ENCODE measurements at places on chromosomes 3 and 15. TPM values are rescaled to one million over a fixed set of nuclear protein-coding genes. Genes with fewer than 3 reads are reported as not detected.

GRCh38 chr3:100106531-100107141 lies 7.7 kb downstream of the FILIP1L start:
- no peaks in the 10 kb centered on the region for H3K36me3 ChIP-seq
- no peak overlapping the region for H3K27ac ChIP-seq
- H3K4me1 ChIP-seq, result no peaks in the 10 kb centered on the region
- DNase-seq, result no peak
- H3K4me3 ChIP-seq, result no peak overlapping the region

GRCh38 chr15:56440214-56440770 lies 24.6 kb downstream of the MNS1 start:
- no peak for DNase-seq
- no peak overlapping the region for H3K4me3 ChIP-seq
- no peaks in the 10 kb centered on the region for H3K4me1 ChIP-seq
- H3K27me3 ChIP-seq, result no peaks in the 10 kb centered on the region
- H3K36me3 ChIP-seq, result no peaks in the 10 kb centered on the region

DNA sequence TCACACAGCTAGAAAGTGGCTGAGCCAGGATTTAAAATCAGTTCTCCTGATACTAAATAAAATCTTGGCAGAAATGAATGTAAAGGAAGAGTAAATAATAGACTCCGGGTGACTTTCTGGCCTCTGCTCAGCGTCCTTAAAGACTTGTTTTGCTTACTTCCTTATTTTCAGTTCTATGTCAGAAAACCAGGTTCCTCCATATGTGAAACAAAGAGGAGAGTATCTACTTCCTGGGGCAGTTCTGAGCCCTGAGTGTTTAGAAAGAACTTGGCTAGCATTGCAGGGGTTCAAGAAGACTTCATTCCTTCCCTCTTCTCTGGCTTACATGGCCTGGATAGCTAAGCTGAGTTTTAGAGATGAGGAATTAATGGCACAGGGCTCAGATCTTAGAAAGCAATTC lies 222.8 kb upstream of the TLE3 start:
- H3K27me3 ChIP-seq, result no peaks in the 10 kb centered on the region
- no peak overlapping the region for H3K4me3 ChIP-seq
- no peaks in the 10 kb centered on the region for H3K4me1 ChIP-seq
- DNase-seq, result no peak

GRCh38 chr3:111534701-111535100 lies 7.3 kb upstream of the CD96 start:
- H3K4me3 ChIP-seq, result no peak overlapping the region
- no peaks in the 10 kb centered on the region for H3K36me3 ChIP-seq
- no peak overlapping the region for H3K27ac ChIP-seq
- peaks cover 9% of the 10 kb centered on the region for H3K4me1 ChIP-seq

- H3K4me3 ChIP-seq, result no peak overlapping the region
- no peak overlapping the region for H3K27ac ChIP-seq
- no peaks in the 10 kb centered on the region for H3K4me1 ChIP-seq
- no peak for DNase-seq
Observed at GRCh38 chr3:107992976-107993684, 97.7 kb downstream of the CD47 start.

- no peak overlapping the region for H3K4me3 ChIP-seq
- DNase-seq, result no peak
- H3K27ac ChIP-seq, result no peak overlapping the region
- peaks cover 10% of the 10 kb centered on the region for H3K4me1 ChIP-seq
Observed at GRCh38 chr15:34607832-34608231, 24.4 kb upstream of the GOLGA8B start.

DNA sequence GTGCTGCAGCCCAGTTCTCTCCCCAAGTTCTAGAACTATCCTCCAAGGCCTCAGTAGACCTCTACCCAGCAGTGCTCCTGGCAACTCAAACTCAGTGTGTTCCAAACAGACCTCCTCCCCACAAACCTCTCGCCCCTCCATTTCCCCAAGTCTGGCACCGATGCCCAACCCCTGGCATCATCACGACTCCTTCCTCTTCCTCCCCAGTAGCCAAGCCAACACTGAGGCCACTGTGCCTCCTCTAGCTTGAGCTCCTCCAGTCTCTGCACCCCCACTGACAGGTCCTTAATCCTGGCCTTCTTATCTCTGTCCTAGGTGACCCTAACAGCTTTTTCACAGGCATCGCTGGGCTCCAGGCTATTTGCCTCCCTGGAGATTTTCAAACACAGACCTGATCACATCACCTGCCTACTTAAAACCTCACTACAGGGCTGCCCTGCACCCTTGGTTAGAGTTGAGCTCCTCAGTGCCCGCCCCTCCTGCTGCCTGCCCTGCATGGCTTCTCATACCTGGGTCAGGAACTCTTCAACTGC lies 6.8 kb downstream of the ARPIN start:
- H3K27ac ChIP-seq, result no peak overlapping the region
- DNase-seq, result no peak
- no peaks in the 10 kb centered on the region for H3K27me3 ChIP-seq
- H3K36me3 ChIP-seq, result no peaks in the 10 kb centered on the region
- H3K4me3 ChIP-seq, result no peak overlapping the region

DNA sequence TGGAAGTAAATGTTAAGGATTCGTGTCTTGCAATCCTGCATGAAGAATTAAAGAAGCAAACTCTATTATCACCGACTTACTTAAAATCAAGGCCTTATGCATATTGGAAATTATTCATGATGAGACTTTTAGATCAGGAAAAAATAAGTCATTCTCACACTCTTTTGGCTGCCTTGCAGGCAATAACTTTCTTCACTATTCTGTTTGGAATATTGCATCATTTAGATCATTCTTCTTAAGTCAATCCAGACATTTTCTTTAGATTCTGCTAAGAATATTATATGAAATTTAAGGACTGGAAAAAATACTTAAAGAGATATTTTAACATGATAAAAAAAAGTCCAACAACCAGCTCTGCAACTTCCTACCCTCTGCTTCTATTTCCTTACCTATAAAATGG lies 245.4 kb downstream of the LRRN1 start:
- H3K27ac ChIP-seq, result no peak overlapping the region
- no peaks in the 10 kb centered on the region for H3K36me3 ChIP-seq
- H3K4me1 ChIP-seq, result no peaks in the 10 kb centered on the region
- no peak overlapping the region for H3K4me3 ChIP-seq
- no peak for DNase-seq

ADAMTSL3 gene
- total RNA-seq, result 0.09 TPM

NLGN1 gene
- not detected for total RNA-seq
